ENCODE measurements at places on chromosomes 2 and 18.

DNA sequence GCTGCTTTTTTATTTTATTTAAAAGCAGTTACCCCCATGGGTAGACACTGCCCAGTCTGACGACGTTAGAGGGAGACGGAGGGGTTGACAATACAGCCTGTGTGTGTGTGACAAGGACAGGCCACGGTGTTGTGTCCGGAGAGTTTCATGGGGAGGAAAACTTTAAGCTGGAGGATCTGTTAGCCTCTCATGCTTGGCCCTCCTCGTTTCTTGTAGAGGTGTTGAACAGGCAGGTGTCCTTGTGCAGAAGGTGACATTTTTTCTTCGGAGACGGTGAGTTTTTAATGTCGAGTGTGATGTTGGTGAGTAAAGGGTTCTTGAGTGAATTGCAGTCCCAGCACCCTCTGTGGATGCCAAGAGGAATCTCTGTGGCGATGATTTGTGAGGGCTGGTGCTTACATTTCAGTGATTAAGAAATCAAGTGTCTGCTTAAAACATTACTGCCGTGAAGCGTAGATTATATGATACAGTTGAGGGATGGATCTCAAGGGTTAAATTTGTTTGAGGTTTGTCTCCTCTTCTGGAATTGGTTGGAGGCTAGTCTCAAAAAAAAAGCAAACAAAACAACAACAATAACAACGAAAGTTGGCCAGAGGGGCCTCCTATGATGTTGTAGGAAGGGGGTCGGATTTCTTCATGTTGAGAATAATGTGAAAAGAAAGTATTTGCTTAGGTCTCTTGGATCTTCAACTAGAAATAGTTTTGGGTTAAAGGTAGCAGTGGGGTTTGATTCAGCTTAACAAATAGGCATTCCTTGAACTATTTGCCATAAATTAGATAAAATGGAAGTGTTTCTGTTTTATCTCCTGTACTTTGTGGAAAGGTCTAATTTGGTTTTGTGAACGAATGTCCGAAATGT, 1.6 kb downstream of the NCOA1 start:
- no peak for DNase-seq

DNA sequence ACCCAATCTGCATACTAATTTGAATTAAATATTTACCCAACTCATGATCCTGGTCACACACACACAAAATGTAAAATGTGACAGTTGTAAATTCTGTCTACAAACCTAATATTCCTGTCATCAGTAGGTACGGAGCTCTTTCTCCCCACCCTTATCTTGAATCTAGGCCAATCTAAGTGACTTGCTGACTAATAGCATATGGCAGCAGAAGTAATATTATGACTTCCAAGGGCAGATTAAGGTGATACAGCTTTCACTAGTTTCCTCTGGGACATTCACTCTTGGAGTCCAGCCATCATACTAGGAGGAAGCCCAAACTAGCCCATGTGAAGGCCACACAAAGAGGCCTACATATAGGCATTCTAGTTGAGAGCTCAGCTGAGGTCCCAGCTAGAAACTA, 89.4 kb downstream of the TMEM131 start:
- no peak for DNase-seq

GRCh38 chr2:1591461-1591770, 152.9 kb downstream of the PXDN start:
- DNase-seq, result no peak

GRCh38 chr2:197191940-197192322, 118.6 kb downstream of the ANKRD44 start:
- no peak for DNase-seq

DNA sequence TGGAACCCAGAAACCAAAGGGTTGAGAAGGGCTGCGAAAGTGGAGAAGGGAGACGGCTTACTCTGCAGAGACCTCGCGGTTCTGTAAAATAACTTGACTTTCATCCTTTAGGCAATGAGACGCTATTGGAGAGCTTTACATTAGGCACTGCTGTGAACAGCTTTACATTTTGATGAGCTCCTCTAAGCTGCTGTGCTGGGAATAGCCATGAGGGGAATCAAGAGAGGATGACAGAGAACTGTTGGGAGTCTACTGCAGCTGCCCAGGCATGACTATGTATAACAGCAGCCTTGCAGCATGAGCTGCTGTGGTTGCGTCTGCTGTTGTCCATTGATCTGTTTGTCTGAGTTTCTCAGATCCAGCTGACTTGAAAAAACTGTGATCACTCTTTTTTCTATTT, 310.8 kb upstream of the MAP2 start:
- DNase-seq, result no peak
